Osteoblast (primary cell): ENCODE measurements at places on chromosomes 2 and 18.

- DNase-seq = peak; percentile 38
Observed at GRCh38 chr18:33755931-33756560, 178.0 kb downstream of the ASXL3 start.

DNA sequence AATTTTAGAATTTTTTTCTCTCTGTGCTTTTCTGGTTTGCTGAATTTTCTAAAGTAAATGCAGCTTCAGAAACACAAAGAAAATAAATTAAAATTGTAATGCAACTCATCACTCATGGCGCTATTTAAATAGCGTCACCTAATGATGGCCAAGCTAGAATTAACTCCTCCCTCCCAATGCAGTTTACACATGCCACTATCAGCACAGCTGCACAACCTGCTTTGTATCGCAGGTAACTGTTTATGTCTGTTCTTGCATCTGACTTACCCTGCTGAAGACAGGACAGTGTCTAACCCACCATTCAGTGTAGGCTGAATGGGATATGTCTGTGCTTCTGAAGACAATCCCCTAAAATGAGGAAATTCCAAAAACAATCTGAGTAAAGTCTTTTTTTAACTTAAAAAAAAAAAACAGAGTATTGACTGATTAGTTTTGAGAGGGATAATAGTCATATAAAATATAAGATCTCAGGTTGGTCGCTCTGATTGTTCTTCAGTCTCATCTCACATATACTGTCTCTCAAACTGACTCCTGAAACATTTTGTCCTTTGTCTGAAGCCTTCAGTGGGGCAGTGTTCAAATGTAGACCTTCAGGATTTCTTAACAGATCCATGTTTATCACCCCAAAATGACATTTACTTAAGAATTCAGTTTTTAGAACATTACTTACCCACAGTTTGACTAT lies 271.4 kb downstream of the ZEB2 start:
- no peak for DNase-seq

- no peak for DNase-seq
Observed at GRCh38 chr18:58928386-58928785, 63.7 kb downstream of the ZNF532 start.

- no peak for DNase-seq
Observed at GRCh38 chr2:120659275-120659977, 76.2 kb upstream of the GLI2 start.

DNA sequence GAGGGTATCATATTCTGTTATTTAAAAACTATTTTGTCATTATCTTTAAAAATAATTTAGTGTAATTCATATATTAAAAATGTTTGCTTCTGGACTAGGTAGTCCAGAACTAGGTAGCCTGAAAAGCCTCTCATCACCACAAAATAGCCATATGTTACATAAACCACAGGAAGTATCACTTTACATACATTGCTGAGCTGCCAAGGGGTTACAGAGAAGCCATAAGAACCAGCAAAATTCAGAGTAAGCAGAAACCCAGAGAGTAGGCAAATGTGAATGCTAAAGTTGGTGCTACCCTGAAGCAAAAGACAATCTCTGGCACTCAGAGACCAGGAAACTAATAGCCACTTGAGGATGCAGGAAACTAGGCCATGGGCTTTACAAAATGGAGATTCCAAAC lies 60.9 kb downstream of the LOXHD1 start:
- DNase-seq = no peak

GRCh38 chr2:62999905-63000304 lies 50.7 kb upstream of the OTX1 start:
- no peak for DNase-seq

GRCh38 chr2:238868616-238869292 lies 20.9 kb downstream of the TWIST2 start:
- no peak for DNase-seq
